ENCODE measurements at places on chromosomes 7 and 10.
A peak's percentile ranks its signal among the peaks of the same experiment; 100 is the strongest.

GRCh38 chr7:94999069-94999351, 91.6 kb downstream of the PPP1R9A start:
- DNase-seq, result no peak

DNA sequence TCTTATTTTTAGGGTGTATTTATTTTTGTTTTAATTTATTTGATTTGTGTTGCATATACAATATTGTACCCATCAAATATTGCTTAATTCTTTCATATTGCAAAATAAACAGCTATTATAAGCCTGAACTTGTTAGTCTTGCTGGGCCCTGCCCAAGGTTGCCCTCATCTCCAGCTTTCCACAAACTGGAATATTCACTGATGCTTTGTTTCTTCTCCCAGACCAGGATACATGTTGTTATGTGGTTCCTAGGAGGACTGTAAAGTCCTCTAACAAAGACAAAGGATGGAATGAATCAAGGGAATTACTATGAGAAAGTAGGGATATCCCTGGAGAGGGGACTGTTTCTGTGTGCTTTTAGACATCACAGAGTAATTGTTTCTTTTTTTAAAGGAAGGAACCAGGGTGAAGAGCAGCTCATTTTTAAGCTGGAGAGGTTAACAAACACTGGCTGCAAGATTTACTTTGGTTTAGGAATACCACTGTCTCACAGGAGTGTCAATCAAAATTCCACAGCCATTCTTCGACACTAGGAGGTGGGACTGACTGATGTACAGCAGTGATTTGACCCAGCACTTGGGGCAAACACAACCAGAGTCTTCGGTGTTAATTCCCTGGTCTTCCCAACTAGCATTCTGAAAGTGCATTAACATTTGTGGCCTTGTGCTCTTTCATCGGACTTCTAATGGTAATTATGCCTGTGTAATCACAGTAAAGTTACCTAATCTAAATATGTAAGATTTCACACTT, 14.8 kb upstream of the CD36 start:
- DNase-seq, result no peak

DNA sequence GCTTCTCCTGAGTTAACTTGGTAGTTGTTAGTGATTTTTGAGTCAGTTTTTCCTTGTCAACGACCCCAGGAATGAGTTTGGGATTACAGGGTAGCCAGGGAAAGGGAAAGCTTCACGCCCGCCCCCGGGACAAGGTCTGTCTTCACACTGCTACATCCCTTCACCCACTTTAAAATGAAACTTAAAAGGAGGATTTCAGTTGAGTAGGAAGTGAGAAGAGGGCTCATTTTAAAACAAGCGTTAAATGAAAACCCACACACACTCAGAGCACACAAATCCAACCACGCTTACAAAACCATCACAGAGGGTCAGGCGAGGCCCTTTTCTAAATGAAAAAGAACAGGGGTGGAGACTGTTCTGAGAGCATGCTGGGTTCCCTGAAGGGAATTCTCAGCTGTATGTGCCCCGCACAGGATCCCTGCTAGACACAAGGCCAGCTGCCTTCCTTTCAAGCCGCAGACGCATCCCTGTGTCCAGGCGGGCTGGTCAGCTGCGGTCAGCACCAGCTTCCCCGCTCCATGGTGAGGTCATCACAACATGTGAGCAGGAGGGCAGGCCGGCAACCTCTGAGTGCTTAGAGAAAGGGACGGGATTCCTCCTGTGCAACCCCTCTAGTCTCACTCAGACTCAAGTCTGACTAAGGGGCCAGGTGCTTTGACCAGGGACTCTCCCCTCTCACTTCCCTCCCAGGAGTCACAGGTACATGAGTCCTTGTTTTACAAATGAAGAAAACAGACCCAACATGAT, 111.8 kb downstream of the EGFR start:
- DNase-seq, result no peak

GRCh38 chr10:13340626-13341376, 7.3 kb downstream of the SEPHS1 start:
- DNase-seq, result no peak

DNA sequence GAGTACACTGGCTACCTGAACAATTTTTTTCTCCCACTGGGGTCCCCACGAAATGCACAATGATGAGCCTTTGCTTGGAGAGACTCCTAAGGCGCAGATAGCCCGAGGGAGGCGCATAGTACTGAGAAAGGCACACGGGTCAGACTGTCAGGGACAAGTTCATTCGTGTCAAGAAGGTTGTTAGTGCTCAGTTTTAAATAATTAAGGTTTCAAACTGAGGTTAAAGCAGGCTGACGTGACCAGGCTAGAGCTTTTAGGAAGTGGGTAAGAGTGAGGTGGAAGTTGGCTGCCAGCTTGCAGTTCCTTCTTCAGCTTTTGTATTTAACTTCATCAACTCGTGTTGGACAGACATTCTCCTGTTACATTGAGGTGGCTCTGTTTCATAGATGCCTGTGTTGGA, 31.6 kb downstream of the RBM33 start:
- DNase-seq, result no peak

DNA sequence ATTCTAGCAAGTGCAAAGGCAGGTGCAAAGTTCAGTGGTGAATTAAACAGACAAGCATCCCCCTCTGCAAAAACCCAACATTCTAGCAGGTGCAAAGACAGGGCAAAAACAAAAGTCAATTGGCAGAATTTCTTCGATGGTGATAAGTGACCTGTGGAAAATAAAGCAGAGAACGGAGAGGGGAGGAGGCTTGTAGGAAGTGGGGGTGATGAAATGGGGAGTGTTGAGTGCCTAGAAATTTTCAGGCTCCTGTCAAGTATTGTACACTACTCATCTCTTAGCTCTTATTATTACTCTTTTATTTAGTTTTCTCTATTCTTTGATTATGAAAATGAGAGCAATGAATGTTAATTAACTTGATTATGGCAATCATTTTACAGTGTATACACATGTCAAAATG, 2.4 kb upstream of the CD36 start:
- DNase-seq, result no peak

- no peak for DNase-seq
Observed at GRCh38 chr7:74025730-74026129, 2.2 kb upstream of the ELN start.

GRCh38 chr10:34380856-34381255, 434.2 kb downstream of the PARD3 start:
- DNase-seq, result no peak

GRCh38 chr7:73892003-73892999, 31.3 kb downstream of the TMEM270 start:
- no peak for DNase-seq

DNA sequence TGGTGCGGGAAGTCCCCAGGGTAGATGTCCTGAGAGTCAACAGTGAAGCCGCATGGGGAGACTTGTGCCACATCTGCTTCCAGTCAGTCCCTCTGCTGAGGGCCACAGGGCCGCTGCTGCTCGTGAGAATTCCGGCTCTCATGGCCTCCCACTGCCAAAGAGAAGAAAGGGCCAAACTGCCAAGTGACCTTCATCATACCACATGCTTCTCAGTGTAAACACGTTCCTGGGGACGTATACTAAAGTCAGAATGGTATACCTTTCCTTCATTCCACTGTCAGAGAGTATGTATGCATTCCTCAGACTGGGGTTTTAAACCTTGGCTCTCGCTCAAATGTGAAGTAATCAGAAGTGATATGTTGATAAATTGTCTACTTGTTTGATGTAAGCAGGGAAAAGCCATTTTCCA, 52.8 kb upstream of the SEC61G start:
- no peak for DNase-seq

DNA sequence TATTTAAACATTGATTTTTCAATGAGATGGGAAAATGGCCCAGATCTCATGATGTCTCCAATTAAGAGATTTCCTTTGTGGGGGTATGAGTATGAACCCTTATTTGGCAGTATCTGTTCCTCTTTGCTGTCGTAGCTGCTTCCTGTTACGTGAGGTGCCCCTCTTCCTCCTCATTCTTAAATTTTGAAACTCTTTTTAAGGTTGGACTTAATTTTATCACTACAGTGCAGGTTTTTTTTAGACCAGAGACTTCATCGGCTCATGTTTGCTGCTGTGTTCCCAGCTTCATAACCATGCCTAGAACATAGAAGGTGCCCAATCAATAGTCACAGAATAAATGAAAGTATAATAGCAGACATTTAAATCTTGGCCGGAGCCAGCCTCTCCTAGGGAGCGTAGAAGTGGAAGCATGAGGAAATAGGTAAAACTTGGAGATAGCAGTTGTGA, 2.4 kb downstream of the MIOS start:
- peak; percentile 60 for DNase-seq

GRCh38 chr10:125976960-125977605, 80.7 kb downstream of the FANK1 start:
- DNase-seq, result no peak

GRCh38 chr7:141349804-141350203, 201.4 kb upstream of the AGK start:
- no peak for DNase-seq

DNA sequence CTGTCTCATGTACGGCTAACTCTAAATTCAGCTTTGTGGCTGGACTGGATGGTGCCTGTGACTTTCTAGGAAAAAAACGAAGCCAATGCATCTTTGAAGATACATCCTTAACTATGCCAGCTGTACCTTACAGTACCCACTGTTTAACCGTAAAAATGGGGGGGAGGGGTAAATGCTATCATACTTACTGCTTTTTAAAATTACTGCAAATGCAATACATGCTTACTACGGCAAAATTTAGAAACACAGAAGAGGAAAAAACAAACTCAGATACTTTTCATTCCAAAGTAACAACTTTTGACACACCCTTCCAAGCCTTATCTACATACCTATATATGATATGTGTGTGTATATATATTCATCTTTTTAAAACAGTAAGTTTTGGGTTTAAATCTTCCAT, 20.4 kb upstream of the GLCCI1 start:
- no peak for DNase-seq

DNA sequence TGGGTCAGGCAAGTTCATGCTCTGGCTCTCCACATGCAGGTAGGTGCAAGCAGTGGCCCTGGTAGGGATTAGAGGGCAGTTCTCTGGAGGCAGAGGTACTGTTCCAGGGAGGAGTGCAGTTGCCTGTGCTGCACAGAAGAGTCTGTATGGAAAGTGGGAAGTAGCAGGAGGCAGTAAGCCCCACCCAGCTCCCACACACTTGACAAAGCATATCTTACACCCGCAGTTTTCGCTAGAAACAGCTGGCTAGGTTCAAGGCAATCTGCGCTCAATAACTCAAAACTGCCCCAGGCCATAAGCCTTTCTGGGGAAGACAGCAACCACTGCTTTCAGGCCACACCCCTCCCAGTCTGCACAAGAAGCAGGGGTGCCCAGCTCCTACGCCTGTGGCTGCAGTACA, 33.1 kb upstream of the ARMC3 start:
- DNase-seq, result no peak

- DNase-seq, result no peak
Observed at GRCh38 chr10:3321123-3321522, 148.5 kb upstream of the PITRM1 start.

- no peak for DNase-seq
Observed at GRCh38 chr10:90912854-90913479, 7.9 kb downstream of the ANKRD1 start.

GRCh38 chr10:3787016-3787400, 2.0 kb upstream of the KLF6 start:
- no peak for DNase-seq

GRCh38 chr7:142811154-142811737, 40.5 kb downstream of the PRSS2 start:
- DNase-seq, result no peak

DNA sequence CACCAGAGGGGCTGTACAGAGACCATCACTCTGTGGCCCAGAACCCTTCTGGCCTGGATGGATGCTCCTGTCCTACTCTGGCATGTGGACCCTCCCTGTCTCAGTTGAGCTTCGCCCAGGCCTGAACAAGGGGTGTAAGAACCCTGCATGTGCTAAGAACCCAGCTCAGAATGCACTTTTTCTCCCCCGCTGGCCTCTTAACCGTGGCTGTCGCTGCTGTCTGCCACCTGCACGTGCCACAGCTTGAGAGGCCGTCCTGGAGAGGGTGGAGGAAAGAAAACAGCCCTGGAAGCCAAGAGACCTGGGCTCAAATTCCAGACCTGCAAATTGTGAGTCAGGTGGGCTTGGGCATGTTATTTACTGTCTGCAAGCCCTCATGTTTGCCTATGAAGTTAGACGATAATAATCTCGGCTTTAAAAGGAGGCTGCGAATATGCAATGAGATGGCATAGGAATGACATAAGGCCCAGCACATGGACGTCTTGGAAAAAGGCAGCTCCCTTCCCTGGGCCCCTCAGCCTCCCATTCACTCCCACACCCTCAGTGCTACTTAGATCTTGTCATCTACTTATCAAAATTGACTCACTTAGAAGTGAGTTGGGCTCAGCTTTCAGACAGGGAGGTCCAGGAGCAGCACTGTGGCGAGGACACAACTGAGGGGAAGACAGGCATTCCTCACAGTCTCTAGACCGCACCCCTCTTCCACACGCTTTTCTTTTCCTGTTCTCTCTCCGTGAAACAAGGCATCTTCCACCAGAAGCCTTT, 31.4 kb downstream of the FIGNL1 start:
- no peak for DNase-seq

DNA sequence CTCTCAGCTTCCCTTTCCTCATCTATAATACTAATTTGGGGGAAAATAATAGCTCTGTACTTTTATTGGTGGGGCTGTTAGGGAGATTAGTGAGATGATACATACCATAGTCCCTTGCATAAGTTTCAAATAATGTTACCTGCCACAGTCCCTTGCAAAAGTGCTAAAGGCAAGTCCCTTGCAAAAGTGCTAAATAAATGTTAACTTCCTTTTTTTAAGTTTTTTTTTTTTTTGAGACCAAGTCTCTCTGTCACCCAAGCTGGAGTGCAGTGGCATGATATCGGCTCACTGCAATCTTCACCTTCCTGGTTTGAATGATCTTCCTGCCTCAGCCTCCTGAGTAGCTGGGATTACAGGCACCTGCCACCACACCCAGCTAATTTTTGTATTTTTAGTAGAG, 43.4 kb upstream of the SRGN start:
- no peak for DNase-seq

GRCh38 chr10:47249881-47250280, 50.1 kb upstream of the GDF10 start:
- no peak for DNase-seq

- DNase-seq, result no peak
Observed at GRCh38 chr10:109187677-109188076, 735.6 kb downstream of the XPNPEP1 start.

GRCh38 chr10:103507235-103508191, 14.0 kb downstream of the NEURL1 start:
- no peak for DNase-seq

DNA sequence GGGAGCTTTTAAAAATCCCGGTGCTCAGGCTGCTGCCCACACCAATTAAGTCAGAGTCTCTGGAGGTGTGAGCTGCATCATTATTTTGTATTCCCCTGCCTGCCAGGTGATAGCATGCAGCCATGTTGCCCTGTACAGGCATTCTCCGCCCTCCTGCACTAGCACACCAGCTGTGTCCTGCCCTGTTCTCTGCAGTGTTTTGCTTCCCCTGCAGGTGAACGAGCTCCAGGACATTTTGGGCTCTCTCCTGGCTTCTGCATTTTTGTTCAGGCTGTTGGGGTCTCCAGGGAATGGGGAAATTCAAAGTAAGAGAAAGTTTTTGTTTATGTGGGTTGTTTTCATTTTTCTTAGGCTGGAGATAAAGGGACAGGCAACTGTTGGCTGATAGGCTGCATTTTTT, 271.0 kb upstream of the COBL start:
- DNase-seq, result no peak

Measured in CD4-positive, alpha-beta T cell (primary cell).